Stimulated activated CD4-positive, alpha-beta T cell treated with anti-CD3 and anti-CD28 coated beads, Interleukin-2, amount 100 ng/mL, for 24 hours (primary cell): ENCODE measurements at places on chromosomes 5 and 9.

DNA sequence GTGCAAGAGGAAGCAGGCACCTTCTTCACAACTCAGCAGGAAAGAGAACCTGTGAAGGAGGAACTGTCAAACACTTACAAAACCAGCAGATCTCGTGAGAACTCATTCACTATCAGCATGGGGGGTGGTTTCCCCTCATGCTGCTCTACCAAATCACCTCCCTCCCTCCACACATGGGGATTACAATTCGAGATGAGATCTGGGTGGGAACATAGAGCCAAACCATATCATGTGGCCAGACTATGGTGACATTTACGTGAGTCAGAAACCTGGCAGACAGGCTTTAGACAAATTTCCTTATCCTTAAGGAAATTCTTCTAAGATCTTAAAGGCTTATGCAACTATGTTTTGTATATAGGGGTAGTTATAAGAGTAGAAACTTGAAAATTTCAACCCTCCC is 8.7 kb upstream of the AOPEP start:
- DNase-seq = no peak

- DNase-seq = no peak
These were observed 27.9 kb upstream of the FBXL17 start for GRCh38 chr5:108409786-108410185.

DNA sequence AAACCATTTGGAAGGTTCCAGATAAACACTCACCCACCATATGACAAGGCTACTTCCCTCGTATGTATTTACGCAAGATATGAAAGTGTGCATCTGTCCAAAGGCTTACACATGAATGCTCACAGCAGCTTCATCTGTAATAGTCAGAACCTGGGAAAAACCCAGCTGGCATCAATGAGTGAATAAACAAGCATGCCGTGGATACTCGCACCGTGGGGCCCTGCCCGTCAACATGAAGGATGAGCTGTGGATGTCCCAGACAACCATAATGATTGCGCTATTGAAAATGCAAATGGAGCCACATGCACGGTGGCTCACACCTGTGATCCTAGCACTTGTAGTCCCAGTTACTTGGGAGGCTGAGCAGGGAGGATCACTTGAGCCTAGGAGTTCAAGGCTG is 60.6 kb upstream of the FCN1 start:
- DNase-seq = no peak

GRCh38 chr9:20604562-20604961 is 17.7 kb downstream of the MLLT3 start:
- DNase-seq = no peak

DNA sequence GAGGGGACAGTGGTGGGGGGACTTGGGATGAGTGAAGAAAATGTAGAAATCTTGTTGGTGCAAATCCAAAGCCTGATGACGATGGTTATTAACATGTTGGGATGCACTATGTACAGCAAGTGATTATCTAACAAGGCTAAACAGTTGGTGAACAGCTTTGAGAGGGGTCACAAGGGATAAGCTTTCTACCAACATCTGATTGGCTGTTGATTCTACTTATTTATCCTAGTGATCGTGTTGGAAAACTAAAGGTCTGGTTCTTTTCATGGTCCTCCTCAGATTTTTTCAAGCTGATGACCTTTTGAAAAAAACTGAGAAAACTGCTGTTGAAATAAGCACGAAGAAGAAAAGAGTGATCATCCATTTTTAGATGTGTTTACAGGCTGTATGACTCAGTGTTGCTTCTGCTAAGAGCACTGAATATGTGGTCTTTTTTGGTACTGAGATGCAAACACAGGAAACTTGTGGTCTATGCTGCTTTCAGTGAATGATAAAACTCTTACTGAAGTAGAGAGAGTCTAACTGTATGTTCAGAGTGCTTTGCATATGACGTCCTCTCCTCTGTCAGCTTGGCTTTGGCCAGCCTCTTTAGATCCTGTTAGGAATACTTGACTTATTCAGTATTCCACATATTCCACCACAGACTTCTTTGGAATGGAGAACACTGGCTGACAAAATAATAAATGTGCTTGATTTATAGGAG is 174.8 kb downstream of the SLF1 start:
- no peak for DNase-seq
